ENCODE measurements at places on chromosomes 4 and X. TPM values are rescaled to one million over a fixed set of nuclear protein-coding genes. Genes with fewer than 3 reads are reported as not detected.

- H3K4me1 ChIP-seq: no peaks in the 10 kb centered on the region
- H3K27ac ChIP-seq: no peak overlapping the region
- H3K4me3 ChIP-seq: no peak overlapping the region
- H3K36me3 ChIP-seq: no peaks in the 10 kb centered on the region
These were observed 1564.8 kb downstream of the RPA4 start for GRCh38 chrX:98448524-98448923.

DNA sequence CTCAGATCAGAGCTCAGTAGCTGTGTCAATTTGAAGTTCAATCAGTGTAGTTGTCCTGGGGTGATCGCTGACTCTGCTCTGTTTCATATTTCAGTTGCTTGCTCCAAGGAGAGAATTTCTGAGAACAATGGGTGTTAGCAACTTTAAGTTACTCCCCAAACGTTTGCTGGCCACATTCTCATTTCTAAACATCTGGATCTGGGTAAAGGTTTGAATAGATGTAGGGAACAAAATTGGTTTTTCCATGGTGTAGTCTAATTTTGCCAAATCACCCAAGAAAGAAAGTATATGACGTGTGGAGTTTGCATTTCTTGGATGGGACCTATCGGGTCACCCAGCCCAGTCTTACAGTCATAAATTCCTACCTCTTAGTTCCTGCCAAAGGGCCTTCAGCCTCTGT, 103.7 kb downstream of the AKAP4 start:
- H3K27me3 ChIP-seq: no peaks in the 10 kb centered on the region
- no peaks in the 10 kb centered on the region for H3K36me3 ChIP-seq
- H3K27ac ChIP-seq: no peak overlapping the region
- no peak for DNase-seq

Gene ZNF718
- 11.7 TPM for total RNA-seq

DNA sequence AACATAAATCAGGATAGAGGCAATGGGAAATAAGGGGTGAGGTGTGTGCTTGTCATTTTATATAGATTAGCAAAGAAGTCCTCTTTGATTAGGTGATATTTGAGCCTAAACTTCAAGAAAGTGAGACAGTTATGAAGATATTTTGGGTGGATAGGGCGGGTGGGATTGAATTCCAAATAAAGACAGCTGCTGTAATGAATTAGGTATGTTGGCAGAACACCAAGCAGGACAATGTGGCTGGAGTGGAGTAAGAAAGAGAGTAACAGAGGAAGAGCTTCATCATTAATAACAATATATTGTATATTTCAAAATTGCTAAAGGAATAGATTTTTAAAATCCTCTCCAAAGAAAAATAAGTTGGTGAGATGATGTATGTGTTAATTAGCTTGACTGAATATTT, 91.0 kb upstream of the CENPE start:
- no peaks in the 10 kb centered on the region for H3K36me3 ChIP-seq
- H3K27me3 ChIP-seq: no peaks in the 10 kb centered on the region
- DNase-seq: no peak
- H3K4me3 ChIP-seq: no peak overlapping the region
- H3K4me1 ChIP-seq: no peaks in the 10 kb centered on the region

- no peaks in the 10 kb centered on the region for H3K36me3 ChIP-seq
- DNase-seq: peak; percentile 16
- no peaks in the 10 kb centered on the region for H3K27me3 ChIP-seq
- H3K4me1 ChIP-seq: no peaks in the 10 kb centered on the region
These were observed 487.8 kb upstream of the MAGEB18 start for GRCh38 chrX:25650216-25650820.

- no peaks in the 10 kb centered on the region for H3K4me1 ChIP-seq
- H3K27ac ChIP-seq: no peak overlapping the region
- no peak overlapping the region for H3K4me3 ChIP-seq
- peaks cover 38% of the 10 kb centered on the region for H3K36me3 ChIP-seq
These were observed 7.5 kb upstream of the UVSSA start for GRCh38 chr4:1339489-1339888.

- no peaks in the 10 kb centered on the region for H3K36me3 ChIP-seq
- no peaks in the 10 kb centered on the region for H3K27me3 ChIP-seq
- H3K4me1 ChIP-seq: peaks cover 5% of the 10 kb centered on the region
- no peak overlapping the region for H3K4me3 ChIP-seq
- DNase-seq: peak; percentile 78
These were observed 33.5 kb upstream of the DCX start for GRCh38 chrX:111445485-111445884.
